ENCODE measurements at places on chromosomes 5 and 9. TPM values are rescaled to one million over a fixed set of nuclear protein-coding genes. Genes with fewer than 3 reads are reported as not detected.

Gene DPYSL3
- 7.1 TPM for polyA plus RNA-seq

Gene SLC6A7
- polyA plus RNA-seq, result not detected

Gene DNAH5
- polyA plus RNA-seq, result 0.49 TPM

Gene UBAC1
- polyA plus RNA-seq, result 52.6 TPM

Gene QRFP
- polyA plus RNA-seq, result not detected

Gene DOCK8
- 5.0 TPM for polyA plus RNA-seq

Gene SLC6A18
- 1.5 TPM for polyA plus RNA-seq

Gene RPP25L
- 73.8 TPM for polyA plus RNA-seq

GRCh38 chr5:52707616-52708015 lies 80.1 kb upstream of the ITGA1 start:
- DNase-seq, result no peak
- no peak overlapping the region for H3K4me3 ChIP-seq
- no peaks in the 10 kb centered on the region for H3K36me3 ChIP-seq

DNA sequence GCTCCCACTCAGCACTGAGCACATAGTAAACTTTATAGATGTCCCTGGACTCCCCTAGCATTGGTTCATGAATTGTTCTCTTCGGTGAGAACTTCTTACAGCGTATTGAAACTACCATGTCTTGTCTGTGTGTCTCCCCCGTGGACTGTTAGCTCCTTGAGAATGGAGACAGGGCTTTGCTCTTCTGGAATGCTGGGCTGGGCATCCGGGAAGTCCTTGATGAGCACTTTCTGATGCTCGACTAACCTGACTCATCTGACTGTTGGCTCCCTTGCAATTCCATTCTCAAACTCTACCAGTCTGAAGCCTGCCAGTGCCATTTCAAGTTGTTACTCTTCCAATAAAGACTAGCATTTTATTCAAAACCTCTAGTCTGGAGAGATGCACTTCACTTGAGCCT lies 15.0 kb upstream of the PFDN1 start:
- H3K27me3 ChIP-seq, result no peaks in the 10 kb centered on the region
- H3K4me1 ChIP-seq, result peaks cover 5% of the 10 kb centered on the region
- H3K4me3 ChIP-seq, result no peak overlapping the region

DNA sequence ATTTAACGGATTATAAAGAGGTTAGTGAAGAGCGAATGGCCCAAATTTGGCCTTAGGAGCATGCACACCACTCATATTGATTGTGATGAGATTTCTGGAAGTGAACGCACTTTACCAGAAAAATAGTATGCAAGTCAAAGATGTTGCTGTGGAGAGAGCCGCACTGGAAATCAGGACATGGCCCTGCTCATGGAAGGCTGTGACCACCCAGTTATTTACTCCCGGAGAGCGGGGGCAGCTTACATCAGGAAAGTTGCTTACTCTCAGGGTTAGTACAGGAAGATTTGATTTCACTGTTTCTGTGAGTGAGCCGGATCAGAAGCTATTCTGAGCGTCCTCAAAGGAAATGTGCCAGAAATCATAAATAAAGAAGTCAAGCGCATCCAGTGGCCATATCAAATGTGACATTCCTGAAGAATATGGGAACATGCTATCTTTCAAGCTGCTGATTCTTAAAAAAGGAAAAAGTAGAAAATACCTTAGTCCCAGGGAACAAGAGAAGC lies 42.9 kb upstream of the STRBP start:
- peak; percentile 45 for DNase-seq
- no peaks in the 10 kb centered on the region for H3K4me1 ChIP-seq

DNA sequence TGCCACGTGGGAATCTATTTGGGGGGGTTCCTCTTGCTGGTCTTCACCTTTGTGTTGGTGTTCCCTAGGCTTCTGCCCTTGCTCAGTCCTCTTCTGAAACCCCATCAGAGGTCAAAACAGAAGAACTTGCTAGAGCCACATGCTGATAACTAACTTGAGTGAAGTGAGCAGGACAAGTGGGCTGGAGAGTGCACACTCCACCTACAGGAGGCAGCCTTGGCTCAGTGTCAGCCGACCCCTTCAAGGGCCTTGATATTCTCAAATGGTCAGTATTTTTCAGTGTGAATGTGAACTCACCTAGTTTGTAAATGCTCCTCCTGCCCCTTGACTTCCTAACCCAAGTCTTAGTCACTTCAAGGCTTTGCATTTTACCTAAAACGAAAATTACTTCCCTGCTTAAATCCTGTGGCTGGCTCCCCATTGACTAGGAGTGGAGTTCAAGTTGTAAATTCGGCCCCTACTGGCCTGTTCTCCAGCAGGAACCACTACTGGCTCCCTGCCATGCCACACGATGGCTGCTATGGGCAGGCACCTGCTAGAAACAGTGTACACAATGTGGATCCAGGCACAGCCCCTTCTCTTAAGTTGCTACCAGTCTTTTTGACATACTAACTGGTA lies 3.6 kb upstream of the SLC1A3 start:
- H3K4me3 ChIP-seq, result no peak overlapping the region
- H3K36me3 ChIP-seq, result no peaks in the 10 kb centered on the region
- H3K27me3 ChIP-seq, result no peaks in the 10 kb centered on the region

- DNase-seq, result peak; percentile 57
- no peaks in the 10 kb centered on the region for H3K4me1 ChIP-seq
- no peak overlapping the region for H3K27ac ChIP-seq
- H3K36me3 ChIP-seq, result no peaks in the 10 kb centered on the region
- peaks cover 7% of the 10 kb centered on the region for H3K27me3 ChIP-seq
- H3K4me3 ChIP-seq, result peak overlapping the region; percentile 39
Measured at GRCh38 chr5:179344431-179345182, 654 bp downstream of the ADAMTS2 start.

DNA sequence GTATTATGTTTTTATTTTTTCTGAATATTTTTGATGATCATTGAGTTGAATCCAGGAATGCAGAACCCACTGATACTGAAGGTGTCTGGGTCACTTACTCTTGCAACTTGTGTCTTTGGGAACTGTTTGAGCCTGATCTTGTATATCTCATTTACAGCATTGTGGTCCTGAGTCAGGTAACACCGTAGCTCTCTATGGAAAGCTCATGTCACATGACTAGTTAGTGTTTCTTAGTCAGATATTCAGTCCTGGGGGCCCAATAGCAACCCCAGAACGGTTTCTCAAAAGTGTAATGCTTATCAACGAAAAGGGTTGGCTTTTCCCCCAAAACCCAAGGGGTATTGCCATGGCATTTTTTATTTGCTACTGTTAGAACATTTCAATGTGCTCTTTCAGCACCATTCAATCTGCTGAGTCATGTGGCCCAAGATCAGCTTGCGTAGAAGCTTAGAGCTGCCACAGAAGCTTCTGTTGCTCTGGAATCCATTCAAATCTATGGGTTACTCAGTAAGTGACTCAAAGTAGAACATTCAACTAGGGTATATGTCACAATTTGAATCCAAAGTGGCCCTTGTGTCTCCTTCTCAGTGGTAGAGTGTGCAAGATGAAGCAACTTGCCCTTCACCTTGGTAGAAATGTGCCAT lies 12.1 kb upstream of the PTAR1 start:
- H3K27ac ChIP-seq, result no peak overlapping the region
- no peak overlapping the region for H3K4me3 ChIP-seq
- no peaks in the 10 kb centered on the region for H3K36me3 ChIP-seq
- H3K4me1 ChIP-seq, result no peaks in the 10 kb centered on the region

DNA sequence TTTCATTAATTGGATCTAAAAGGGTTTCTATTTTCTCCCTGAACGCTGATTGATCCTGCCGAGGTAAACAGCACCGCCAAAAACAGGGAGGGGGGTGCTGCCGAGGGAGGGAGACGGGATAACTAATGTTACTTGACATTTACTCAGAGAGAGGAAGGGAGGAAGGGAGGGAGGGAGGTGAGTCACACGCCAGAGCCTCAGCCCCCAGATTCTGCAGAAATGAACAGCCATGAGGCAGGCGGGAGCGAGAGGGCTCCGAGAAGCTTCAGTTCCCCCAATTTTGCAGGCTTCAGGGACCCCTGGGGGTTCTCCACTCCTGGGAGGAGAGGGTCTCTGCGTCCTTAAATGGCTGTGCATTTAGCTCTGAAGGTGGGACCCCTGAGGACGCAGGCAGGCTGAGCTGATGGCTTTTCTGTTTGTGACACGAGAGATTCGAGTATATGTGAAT lies 59.1 kb upstream of the IER5L start:
- H3K4me3 ChIP-seq, result no peak overlapping the region
- no peaks in the 10 kb centered on the region for H3K27me3 ChIP-seq
- peak; percentile 58 for DNase-seq
- H3K36me3 ChIP-seq, result no peaks in the 10 kb centered on the region

DNA sequence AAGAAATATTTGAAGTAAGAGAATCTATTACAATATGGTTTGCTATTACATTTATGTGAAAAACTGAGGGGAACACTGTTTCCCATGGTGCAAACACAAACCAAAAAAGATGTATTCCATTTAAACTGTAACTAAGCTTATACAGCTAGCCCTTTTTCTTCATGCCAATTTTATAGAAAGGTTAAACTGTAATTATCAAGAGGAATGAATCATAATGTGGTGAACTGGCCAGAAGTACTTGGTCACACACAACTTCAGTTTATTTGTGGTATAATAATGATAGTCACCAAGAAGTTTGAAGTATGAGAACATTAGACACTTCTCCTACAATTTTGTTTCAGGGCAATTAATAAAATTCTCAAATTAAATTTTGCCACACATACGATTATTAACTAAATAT lies 177.9 kb downstream of the XRCC4 start:
- H3K36me3 ChIP-seq, result no peaks in the 10 kb centered on the region
- H3K4me1 ChIP-seq, result no peaks in the 10 kb centered on the region
- H3K27ac ChIP-seq, result no peak overlapping the region
- no peaks in the 10 kb centered on the region for H3K27me3 ChIP-seq
- H3K4me3 ChIP-seq, result no peak overlapping the region
- DNase-seq, result no peak

GRCh38 chr9:100063185-100063584 lies 35.6 kb downstream of the ERP44 start:
- peaks cover 2% of the 10 kb centered on the region for H3K36me3 ChIP-seq
- DNase-seq, result peak; percentile 16
- no peak overlapping the region for H3K4me3 ChIP-seq
- no peaks in the 10 kb centered on the region for H3K27me3 ChIP-seq
- H3K4me1 ChIP-seq, result peaks cover 2% of the 10 kb centered on the region

DNA sequence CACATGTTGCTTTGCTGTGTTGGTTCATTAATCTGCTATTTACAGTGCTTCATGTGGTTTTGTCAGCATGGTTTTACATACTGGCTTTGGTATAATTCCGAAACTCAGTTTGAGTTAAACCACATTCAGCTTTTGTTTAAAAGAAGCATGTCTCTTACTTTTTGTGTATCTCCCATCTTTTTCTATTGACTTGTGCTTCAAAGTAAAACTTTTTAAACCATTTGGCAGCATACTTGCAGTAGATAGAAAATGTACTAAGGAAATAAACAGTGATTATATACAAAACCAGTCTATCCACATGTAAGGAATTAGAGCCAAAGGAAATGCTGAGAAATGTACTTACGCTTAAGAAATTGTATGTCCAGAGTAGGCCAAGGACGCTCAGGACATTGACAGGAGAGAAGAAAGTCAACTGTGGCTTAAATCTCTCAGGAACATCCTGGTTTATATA lies 286.9 kb downstream of the ARHGEF28 start:
- peaks cover 5% of the 10 kb centered on the region for H3K4me1 ChIP-seq
- peaks cover 17% of the 10 kb centered on the region for H3K36me3 ChIP-seq
- no peak overlapping the region for H3K27ac ChIP-seq
- peak; percentile 20 for DNase-seq
- no peaks in the 10 kb centered on the region for H3K27me3 ChIP-seq
- H3K4me3 ChIP-seq, result no peak overlapping the region

DNA sequence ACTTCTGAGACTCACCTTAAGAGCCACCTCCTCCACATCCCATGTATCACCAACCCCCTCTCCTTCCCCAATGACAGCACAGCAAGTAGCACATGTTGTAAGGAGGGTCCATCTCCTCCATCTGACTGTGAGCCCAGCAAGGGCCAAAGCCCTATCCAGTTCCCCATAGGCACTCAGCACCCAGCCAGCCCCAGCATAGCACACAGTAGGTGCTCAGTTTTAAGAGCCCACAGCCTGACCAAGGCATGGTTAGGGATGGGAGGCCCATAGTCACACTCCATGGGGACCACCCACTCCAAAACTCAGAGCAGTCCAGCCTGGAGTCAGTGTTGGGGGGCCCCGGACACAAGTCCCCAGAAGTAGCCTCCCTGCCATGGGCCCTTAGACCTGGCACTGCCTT lies 205.7 kb downstream of the CDK5RAP2 start:
- DNase-seq, result no peak
- H3K27me3 ChIP-seq, result no peaks in the 10 kb centered on the region
- H3K4me1 ChIP-seq, result no peaks in the 10 kb centered on the region
- no peak overlapping the region for H3K27ac ChIP-seq
- H3K36me3 ChIP-seq, result no peaks in the 10 kb centered on the region

DNA sequence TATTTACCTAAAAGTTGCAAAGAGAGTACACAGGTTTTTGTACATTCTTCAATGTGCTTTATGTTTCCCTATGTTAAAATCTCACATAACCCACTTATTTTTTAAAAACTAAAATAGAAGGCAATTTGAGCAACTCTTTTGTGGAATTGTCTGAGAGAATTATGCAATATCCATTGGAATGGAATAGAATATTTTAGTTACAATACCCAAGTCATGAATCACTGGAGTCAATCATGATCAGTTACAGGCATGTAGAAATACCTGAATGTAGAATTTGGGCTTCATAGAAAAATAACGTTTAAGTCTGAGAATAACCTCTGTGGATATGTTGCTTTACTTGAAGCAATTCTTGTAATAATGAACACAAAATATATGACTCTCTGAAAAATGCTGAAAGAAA lies 143.3 kb downstream of the FGF10 start:
- H3K4me1 ChIP-seq, result no peaks in the 10 kb centered on the region
- H3K27ac ChIP-seq, result no peak overlapping the region
- DNase-seq, result no peak
- no peaks in the 10 kb centered on the region for H3K27me3 ChIP-seq
- no peaks in the 10 kb centered on the region for H3K36me3 ChIP-seq

DNA sequence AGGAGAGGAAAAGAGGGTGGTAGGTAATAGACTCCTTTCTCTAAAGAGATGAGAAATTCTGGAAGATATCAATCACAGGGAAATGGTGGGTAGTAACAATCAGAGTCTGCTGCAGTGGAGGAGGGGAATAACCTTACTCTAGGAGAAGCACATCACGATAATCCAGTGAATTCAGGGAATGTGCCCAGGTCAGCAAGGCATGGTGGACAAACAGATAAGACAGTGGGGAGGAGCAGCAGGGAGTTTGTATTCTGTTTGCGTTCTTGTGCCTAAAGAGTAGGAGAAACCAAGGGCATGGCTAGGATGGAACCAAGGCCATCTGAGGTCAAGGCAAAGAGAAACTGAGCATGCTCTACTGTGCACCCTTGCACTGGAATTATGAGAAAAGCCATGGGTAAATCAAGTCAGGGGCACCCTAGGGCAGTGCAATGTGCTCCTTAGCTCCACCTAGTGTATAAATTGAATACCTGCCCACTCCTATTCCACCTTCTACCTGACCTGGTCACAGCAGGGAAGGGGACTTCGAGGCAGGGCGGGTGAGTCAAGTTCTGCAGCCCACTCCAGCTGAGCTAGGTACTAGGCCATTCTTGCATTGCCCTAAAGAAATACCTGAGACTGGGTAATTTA lies 31.6 kb downstream of the RETREG1 start:
- DNase-seq, result no peak
- no peaks in the 10 kb centered on the region for H3K4me1 ChIP-seq
- H3K27me3 ChIP-seq, result no peaks in the 10 kb centered on the region
- no peak overlapping the region for H3K27ac ChIP-seq
- no peaks in the 10 kb centered on the region for H3K36me3 ChIP-seq

GRCh38 chr9:100581661-100582060 lies 3.8 kb downstream of the CAVIN4 start:
- H3K27ac ChIP-seq, result no peak overlapping the region
- no peak overlapping the region for H3K4me3 ChIP-seq
- H3K4me1 ChIP-seq, result no peaks in the 10 kb centered on the region

GRCh38 chr9:26722755-26723154 lies 169.8 kb downstream of the CAAP1 start:
- H3K36me3 ChIP-seq, result no peaks in the 10 kb centered on the region
- DNase-seq, result no peak
- H3K27me3 ChIP-seq, result no peaks in the 10 kb centered on the region
- H3K27ac ChIP-seq, result no peak overlapping the region
